ENCODE measurements at places on chromosomes 12 and 14. TPM values are rescaled to one million over a fixed set of nuclear protein-coding genes. Genes with fewer than 3 reads are reported as not detected.

Gene INF2
- 216 TPM for total RNA-seq

Gene LMNTD1
- not detected for total RNA-seq

Gene RHOJ
- total RNA-seq, result not detected

Gene SIX6
- total RNA-seq, result not detected

Gene BAG5
- 30.5 TPM for total RNA-seq

Gene TMTC2
- total RNA-seq, result 3.5 TPM

Gene AKAP3
- total RNA-seq, result 1.8 TPM

Gene CCDC177
- total RNA-seq, result not detected

Gene IAPP
- not detected for total RNA-seq

Gene TMEM229B
- total RNA-seq, result 12.2 TPM

Gene SLC5A8
- total RNA-seq, result not detected

Gene DBX2
- total RNA-seq, result not detected

Gene TAS2R19
- total RNA-seq, result 2.2 TPM

Gene RNF212B
- not detected for total RNA-seq

Gene MGST1
- not detected for total RNA-seq

Gene ADAMTS20
- total RNA-seq, result not detected

Gene CARMIL3
- total RNA-seq, result 0.65 TPM

Gene CNTN1
- total RNA-seq, result not detected

Gene RTL1
- total RNA-seq, result not detected

Gene RAPGEF3
- 0.15 TPM for total RNA-seq

Gene OVCH1
- not detected for total RNA-seq

Gene KLRG1
- 12.6 TPM for total RNA-seq

Gene SLC39A2
- total RNA-seq, result not detected

Gene NTF3
- total RNA-seq, result not detected

Gene SOX5
- total RNA-seq, result not detected
